Skin of body (tissue), 3 donors: ENCODE measurements at places on chromosomes 13 and 19. TPM values are rescaled to one million over a fixed set of nuclear protein-coding genes. Genes with fewer than 3 reads are reported as not detected.

DNA sequence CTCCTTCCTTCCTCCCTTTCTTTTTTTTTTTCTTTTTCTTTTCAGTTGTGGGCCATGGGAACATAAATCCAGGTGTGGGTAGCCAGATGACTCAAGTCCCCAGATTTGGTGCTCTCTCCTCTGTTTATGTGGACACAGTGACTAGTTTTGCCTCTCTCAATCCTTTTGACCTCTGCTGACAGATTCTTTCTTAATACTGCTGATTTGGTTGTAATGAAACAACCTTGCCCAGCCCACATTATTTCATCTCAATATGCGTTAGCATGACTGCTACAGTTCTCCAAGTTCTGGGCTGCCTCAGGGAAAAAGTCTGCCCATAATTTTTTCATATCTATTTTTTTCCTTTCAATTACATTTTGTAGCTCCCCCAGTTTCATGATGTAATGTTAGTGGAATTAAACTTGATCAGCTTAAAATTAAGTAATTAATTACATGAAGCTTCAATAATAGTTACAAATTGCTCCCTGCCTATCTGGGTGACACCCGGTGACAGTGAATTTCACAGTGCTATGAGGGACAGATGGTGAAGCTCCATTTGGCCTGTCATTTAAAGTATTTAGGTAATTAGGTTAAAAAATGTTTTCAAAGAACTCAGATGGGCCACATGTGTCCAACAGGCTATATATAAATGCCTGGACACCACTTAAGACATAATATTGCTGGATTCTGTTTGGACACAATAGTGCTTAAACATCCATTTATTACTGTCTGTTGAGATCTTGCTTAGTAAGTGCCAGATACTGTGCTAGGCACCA is 118.8 kb upstream of the FRY start:
- no peak for DNase-seq

GRCh38 chr19:11451327-11451870 is 16.0 kb downstream of the PRKCSH start:
- no peak for DNase-seq

DNA sequence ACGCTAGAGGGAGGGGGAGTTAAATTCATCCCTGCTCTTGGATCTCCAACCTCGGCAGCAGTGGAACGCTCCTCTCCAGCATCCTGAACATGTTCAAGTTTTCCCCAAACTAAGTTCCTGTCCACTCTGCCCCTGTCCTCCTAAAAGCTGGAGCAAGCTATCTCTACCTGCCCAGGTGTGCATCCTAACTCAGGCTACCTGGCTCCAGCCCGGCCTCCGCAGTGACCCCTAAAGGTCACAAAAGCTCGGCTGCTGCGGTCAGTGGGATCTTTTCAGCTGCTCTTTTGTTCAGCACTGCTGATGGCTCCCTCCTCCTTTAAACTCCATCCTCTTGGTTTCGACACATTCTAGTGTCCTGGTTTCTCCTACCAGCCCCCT is 1.4 kb downstream of the DCUN1D2 start:
- no peak for DNase-seq

DNA sequence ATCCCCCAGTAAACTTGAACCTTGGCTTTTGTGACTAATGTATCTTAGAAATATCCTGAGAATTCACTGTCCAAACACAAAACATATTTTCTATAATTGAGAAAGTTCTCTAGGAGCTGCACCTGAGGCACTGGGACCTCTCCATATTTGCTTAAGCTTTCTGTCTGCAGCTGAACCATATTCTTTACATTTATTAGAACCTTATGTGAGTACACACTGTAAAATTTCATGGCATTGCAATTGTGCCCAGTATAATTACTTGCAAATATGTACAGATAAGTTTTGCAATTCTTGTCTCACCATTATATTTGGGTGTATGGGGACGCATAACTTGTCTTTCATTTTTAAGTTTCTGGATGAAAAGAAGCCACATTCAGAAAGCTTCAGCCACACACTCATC is 280.7 kb upstream of the KLHL1 start:
- no peak for DNase-seq

- no peak for DNase-seq
Measured at GRCh38 chr19:13089139-13089856, 13.4 kb downstream of the LYL1 start.

- DNase-seq: no peak
Measured at GRCh38 chr19:45764475-45764874, 4.6 kb downstream of the SIX5 start.

MAMSTR gene
- 1.7 TPM for total RNA-seq

PSG11 gene
- total RNA-seq: 0.10 TPM

PRSS57 gene
- total RNA-seq: 0.69 TPM

ELAVL3 gene
- 0.20 TPM for total RNA-seq
